ENCODE measurements at places on chromosomes 6 and 20.

GRCh38 chr6:106308985-106309384 lies 16.6 kb downstream of the ATG5 start:
- no peak for DNase-seq

- no peak for DNase-seq
Observed at GRCh38 chr6:5724911-5725310, 281.8 kb downstream of the NRN1 start.

DNA sequence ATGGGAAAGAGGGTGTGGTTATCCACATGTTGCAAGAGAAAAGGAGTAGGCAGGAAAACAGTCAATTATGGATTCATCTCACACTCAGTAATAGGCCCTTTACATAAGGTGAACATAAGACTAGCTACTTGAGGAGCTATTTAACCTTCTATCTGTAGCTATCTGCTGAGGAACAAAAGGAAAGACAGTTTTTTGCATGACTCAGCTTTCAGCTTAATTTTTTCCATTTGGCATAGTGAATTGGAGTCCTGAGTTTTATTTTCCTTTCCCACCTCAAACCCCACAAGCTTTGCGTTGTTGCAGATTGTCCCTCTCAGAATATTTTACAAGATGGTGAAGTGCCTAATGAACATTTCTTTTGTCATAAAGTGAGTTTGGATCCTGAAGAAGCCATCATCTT lies 32.4 kb downstream of the UBD start:
- DNase-seq = no peak

DNA sequence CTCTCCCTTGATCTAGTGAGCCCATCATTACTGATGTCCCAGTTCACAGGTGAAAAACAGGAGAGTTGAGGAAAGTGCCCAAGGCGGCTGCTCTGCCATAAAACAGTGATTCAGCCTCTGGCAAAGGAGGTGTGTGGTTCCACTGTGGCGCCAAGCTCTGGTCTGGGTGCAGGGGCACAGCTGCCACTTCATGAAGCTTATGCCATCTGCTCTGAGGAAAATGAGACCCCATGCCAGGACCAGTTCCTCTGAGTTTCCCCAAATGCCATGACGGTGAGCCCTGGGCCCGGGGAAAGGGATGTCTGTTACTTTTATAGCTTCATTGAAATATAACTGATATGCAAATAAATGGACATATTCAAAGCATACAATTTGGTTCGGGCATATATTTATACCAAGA lies 33.7 kb upstream of the ZBP1 start:
- no peak for DNase-seq

DNA sequence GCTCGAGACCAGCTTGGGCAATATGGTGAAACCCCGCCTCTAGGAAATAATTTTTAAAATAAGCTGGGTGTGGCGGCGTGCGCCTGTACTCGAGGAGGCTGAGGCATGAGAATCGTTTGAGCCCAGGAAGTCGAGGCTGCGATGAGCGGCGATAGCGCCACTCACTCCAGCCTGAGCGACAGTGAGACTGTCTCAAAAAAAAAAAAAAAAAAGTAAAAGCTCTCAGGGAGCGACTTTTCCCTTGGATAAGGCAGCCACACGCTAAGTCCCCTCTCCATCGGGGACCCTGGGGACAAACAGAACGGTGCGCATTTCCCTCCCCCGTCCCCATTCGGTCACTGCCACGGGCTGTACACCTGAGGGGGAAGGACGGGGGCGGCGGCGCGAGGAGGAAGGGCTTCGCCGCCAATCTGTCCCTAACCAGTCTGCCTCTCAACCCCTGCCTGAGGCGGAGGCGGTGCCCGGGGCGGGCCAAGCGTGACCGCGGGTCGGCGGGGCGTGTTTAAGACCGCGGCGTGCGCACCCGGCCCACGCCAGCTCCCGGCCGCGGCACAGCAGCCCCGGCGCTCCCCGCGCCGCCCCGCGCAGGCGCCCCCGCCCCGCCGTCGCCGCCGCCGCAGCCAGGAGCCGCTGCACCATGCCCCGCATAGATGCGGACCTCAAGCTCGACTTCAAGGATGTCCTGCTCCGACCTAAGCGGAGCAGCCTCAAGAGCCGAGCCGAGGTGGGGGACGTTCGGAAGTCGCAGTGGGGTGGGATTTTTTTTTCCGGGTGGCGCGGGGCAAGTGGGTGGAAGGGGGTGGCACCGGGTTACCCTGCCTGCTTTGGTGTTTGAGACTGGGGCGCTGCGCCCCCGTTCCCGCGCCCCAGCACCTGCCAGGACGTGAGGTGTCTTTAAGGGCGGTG lies at the start of gene GMPR:
Gene GMPR, plus strand, starts transcription at position 531 of the 906 bp plus-strand sequence. Its CDS starts 107 bp downstream, at position 638.
- peak; percentile 73 for DNase-seq

GRCh38 chr6:3403238-3404173 lies 53.3 kb downstream of the SLC22A23 start:
- no peak for DNase-seq

DNA sequence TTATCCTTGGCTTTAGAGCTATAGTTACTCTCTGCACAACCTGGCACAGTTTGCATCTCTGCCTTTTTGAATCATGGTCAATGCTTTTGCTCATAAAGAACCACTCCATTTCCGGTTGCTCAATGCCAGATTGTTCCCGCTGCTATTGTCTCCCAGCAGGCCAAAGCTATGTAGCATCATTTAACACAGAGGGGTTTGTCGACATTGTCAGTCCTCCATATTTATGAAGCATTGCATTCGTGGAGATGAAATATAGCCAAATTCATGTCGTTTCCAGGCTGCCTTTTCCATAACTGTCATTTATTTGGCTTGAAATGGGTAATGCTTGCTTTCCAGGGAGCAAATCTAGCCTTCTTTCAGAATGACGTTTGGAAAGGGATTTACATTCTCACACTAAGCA lies 598.8 kb downstream of the EPHA7 start:
- no peak for DNase-seq

DNA sequence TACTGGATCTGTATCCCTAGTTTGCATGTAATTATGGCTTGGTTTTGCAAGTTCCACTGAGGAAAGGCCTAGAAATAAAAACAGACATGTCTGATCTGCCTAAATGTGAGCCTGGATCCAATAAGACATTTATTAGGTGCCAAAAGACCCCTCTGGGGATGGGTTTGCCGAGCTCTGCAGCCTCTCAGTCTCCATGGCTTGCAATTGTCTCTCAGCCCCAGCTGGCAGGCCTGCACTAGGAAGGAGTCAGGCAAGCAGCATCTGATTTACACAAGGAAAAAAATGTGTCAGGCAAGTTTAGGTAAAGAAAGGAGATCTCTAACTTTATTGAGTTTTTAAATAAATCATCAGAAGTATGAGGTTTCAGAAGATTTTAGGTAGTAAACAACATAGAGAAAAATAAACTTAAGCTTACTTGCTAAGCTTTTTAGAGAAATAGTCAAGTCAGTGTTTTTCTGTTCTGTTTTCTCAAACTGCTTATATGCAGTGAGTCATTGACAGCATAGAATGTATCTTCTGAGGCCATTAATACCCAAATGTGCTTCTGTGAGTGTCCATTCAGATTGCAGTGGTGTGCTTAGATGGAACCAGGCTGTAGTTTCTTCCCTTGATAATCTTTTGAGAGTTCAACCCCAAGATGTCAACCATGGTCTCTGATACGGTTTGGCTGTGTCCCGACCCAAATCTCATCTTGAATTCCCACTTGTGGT lies 121.0 kb downstream of the FHL5 start:
- no peak for DNase-seq

DNA sequence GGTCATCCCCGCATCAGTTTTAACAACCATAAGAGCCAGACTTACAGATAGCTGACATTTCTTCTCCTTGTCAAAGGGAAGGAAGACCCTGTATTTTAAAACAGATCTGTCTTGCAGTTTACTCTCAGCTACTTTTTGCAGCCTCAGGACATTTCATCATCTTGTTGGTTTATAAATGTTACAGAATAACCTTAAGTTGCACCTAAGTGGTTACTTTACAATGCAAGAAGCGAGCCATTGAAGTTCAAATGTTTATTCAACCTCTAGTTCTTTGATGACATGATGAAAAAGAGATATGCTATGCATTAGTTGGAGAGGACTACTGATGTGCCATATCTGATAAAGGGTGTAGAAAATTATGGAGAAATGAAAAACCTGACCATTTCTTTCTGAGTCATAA lies 187.9 kb upstream of the COL21A1 start:
- DNase-seq = no peak

DNA sequence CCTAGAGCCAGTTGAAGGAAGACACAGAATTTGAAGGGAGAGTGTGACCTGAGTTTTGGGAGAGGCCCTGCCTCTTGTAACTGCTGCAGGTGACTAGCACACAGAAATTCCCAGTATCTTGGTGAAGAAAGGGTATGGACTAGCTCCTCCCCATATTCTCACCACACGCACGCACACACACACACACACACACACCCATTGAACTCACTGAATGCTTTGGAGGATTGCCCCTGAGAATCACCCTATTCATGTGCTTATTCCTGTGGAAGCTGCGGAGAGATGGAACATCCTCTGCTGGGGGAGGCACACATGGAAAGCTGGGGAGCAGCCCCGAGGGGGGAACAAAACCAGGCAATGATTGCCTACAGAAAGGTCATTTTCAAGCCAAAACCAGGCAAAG lies 6.2 kb upstream of the LMBRD1 start:
- DNase-seq = no peak

DNA sequence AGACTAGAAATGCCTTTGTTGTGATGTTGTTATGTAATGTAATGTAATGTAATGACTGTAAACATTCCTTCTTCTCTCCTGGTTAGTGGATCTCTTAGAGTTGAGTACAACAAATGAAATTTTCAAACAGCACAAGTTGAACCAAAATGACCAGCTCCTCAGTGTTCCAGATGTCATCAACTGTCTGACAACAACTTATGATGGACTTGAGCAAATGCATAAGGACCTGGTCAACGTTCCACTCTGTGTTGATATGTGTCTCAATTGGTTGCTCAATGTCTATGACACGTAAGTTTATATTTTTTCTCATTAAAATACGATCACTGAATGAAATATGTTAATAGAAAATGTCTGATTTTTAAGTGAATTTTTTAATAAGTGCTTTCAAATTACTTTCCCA lies 496.7 kb downstream of the UTRN start:
- no peak for DNase-seq

- no peak for DNase-seq
Observed at GRCh38 chr20:11838076-11838636, 79.5 kb upstream of the BTBD3 start.

- no peak for DNase-seq
Observed at GRCh38 chr20:39835130-39835842, 853.8 kb downstream of the MAFB start.

DNA sequence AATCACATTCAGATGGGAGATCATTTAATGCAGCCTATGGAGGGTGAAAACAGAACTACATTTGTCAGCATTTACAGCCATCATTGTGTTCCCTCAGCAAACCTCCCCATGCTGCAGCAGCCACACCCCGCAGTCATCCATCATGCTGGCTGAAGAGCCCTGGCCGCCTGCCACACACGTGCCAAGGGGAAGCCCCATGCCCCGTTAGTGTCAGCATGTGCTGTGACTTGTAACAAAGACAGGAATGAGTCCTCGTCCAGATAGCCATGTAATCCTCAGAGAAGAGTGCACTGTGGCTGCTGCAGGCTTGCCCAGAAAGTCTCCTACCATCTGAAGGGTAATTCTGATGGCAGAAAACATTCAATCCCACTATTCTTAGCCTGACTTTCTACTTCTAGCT lies 1097.8 kb downstream of the KIF16B start:
- DNase-seq = no peak

GRCh38 chr6:154821099-154821498 lies 87.9 kb downstream of the SCAF8 start:
- DNase-seq = no peak

DNA sequence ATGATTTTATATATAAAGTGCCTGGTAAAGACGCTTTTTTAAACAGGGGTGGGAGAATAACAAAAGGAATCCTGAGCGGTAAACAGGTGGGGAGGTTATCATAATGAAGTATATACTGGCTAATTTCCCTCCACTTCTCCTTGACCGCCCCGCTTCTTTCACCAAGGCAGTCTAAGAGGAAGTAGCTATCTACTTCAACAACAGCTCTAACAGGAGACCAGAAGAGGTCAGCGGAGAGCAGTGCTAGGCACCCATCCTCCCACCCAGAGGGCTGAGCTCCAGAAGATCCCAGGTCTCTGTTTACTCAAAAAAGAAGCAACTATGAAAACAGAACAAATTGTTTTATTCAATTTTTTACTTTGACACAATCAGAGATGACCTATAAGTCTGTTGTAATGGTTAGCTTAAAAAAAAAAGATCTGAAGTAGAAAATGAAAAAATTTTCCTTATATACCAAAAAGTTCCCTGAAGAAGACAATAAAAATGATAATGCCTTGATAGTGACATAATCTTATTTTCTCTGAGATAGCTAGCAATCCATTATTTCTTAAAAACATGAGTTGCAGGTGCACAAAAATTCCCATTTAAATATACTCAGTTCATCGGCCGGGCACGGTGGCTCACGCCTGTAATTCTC lies 141.1 kb downstream of the PDSS2 start:
- peak; percentile 26 for DNase-seq

DNA sequence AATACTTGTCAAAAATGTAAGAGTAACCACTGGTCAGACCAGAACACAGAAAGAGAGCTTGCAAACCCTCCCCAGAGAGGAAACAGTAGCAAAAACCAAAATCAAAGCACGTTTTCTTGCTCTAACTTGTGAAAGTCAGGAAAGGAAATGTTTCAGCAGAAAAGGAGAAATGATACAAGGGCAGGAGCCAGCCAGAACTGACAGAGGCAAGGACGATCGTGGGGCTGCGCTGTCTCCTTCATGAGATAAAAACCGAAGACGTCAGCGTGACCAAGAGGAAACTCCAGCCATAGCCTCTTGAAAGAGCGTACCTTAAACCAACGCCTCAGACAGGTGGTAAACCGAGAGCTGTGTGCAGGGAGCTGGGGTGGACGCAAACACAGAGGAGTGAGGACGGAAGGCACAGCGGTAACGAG lies 27.5 kb downstream of the LAMA5 start:
- DNase-seq = no peak

DNA sequence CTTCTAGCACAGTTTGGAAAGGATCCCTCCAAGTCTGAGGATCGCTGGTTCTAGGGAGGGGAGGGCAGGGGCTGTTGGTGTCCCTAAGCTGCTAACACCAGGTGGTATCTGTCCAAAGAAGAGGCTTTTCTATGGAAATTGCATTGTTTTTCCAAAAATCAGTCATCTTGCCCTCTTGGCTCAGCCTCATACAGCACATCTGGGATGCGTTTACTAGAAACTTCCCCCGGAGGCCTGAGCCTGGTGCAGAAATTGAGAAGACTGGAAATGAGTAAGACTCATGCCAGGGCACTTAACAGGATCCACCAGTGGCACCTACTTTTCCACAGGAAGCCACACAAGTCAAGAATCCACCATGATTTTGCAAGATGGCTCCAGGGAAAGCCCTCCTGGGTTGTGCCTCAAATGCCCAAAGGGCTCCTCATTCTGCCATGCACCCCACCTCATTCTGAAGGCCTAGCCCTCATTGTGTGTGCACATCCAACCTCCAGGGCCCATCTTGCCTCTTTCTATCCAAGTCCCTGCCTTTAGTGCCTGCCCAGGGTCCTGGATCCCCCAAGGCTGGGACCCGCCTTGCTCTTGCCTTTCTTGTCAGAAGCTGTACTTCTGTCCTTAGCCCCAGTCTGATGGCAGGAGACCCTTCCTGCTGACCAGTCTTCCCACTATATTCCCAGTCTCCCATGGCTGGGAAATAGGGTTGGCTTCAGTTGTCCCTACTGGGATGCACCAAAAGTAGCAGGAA lies 97.6 kb downstream of the MRPL14 start:
- DNase-seq = no peak

Measured in stimulated activated naive CD8-positive, alpha-beta T cell treated with anti-CD3 and anti-CD28 coated beads, Interleukin-15, amount 100 ng/mL, for 72 hours (primary cell).